ENCODE measurements at places on chromosomes 4 and X. TPM values are rescaled to one million over a fixed set of nuclear protein-coding genes. Genes with fewer than 3 reads are reported as not detected.

Gene ASB12
- 0.60 TPM for polyA plus RNA-seq

Gene DCAF8L2
- not detected for polyA plus RNA-seq

Gene GDI1
- polyA plus RNA-seq = 34.9 TPM

Gene CNKSR2
- polyA plus RNA-seq = 18.2 TPM

Gene LDOC1
- polyA plus RNA-seq = 46.0 TPM

Gene CORIN
- not detected for polyA plus RNA-seq

- DNase-seq = no peak
Observed at GRCh38 chr4:20085156-20085555, 166.5 kb upstream of the SLIT2 start.

- no peak for DNase-seq
Observed at GRCh38 chrX:75155447-75155826, 646 bp downstream of the ABCB7 start.

DNA sequence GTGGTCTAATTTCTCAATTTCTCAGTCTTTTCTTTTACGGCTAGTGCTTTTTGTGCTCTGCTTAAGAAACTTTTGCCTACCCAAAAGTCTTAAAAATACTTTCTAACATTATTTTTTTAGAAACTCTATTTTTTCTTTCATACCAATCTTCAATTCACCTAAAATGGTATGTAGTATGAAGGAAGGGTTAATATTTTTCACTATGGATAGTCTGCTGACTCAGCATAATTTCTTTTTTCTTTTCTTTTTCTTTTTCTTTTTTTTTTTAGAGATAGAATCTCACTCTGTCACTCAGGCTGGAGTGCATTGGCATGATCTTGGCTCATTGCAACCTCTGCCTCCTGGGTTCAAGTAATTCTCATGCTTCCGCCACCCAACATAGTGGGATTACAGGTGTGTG is 34.2 kb upstream of the GYPE start:
- DNase-seq = no peak

- DNase-seq = no peak
Observed at GRCh38 chr4:5276475-5277075, 225.3 kb downstream of the STK32B start.

DNA sequence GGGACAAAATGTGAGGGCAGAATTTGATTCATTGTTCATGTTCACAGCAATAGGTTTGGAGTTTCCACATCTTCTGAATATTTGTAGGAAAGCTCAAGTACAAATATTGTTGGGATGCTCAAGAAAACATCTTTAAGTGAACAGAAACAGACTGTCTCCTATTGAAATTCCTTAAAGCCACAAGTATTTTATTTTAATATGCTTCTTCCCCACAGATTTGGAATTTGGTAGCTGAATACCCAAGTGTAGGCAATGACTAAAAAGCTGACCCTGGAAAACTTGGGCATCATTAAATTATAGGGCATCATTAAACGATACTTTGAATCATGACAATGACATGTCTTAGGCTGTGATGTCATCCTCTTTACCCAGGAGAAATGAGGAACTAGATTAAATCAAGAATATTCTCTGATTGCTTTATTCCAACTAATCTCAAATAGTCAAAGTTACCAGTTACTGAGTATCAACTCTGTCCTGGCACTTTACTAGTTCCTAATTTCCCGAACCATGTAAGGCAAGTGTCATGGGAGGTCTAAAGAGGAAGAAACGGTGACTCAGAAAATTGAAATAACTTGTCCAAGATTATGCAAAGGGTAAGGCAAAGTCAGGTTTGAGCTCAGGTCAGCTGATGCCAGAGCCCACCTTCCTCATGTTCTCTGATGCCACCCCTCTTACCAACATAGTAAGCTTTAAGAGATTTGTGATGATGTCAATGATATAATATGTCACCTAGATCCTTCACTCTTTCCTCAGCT is 223.1 kb upstream of the LEF1 start:
- DNase-seq = no peak

DNA sequence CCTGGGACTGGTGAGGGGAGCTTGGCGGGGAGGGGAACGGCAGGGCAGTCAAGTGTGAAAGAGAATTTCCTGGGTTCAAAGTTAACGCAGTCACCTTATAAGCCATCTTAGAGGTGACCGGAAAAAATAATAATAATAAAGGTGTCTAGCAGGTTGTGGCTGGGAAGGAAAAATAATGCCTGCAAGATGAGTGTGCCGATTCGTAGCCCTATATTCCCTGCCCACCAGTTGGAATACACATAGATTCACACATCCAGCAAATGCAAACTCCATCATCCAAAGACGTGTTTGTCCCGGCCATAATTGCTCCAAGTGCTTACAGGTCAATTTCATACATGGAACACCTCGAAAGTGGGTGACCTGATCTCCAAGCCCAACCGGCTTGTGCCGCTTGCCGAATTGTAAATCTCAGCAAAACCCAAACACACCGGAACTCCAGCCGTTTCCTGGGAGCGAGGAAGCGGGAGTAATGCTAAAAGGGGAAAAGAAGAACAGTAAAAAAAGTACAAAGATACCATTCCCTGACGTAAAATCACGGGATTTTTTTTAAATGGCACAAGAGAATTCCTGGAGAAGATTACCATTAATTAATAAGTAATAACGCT is 1.3 kb upstream of the FAT1 start:
- no peak for DNase-seq

GRCh38 chr4:83150653-83151330 is 36.3 kb upstream of the PLAC8 start:
- DNase-seq = no peak

GRCh38 chr4:6422866-6423265 is 49.5 kb downstream of the PPP2R2C start:
- no peak for DNase-seq

DNA sequence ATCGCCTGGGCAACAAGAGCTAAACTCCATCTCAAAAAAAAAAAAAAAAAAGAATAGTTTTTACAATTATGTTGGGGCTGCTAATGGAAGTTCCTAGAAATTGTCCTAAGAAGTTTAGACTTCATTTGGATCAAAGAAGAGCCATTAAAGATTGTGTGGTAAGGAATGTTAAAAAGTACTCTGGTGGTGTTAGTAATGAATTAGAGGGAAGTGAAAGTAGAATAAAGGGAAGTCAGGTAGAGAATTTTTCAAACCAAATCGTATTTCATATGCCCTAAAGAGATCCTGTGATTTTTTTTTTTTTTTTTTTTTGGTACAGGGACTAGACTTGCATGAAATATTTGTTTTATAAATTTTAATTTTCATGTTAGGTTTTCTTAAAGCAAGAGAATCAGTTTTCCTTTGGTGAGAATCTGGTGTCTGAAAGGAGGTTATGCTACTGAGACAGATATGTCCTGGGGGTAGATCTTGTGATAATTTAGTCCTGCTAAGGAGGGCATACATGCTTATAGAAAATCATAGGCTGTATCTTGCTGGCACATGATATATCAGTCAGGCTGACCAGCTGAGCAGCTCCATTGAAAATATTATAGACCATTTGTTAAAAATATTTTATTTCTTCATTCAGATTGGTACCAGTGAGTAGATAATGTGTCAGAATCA is 10.7 kb downstream of the SEC24B start:
- peak; percentile 60 for DNase-seq

DNA sequence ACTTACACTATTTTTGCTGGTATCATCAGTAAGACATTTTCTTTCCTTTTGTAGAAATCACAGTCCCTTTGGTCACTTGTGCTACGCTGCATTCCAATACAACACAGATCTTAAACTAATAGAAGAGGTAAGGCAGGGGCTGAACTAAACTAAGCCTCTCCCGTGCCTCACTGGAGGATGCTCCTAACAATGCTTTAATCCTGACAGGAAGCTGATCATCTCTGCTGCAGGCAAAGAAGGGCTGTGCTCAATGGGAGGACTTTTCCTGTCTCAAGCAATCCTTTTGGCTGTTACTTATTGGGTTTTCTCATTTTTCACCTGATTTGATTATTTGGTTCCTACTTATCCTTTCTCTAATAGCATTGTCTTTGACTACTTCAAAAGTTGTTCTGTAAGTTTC is 583.1 kb downstream of the INPP4B start:
- no peak for DNase-seq

GRCh38 chr4:138438608-138439007 is 196.5 kb upstream of the SLC7A11 start:
- DNase-seq = no peak

Data from naive B cell (primary cell).